ENCODE measurements at places on chromosomes 5 and 9.

DNA sequence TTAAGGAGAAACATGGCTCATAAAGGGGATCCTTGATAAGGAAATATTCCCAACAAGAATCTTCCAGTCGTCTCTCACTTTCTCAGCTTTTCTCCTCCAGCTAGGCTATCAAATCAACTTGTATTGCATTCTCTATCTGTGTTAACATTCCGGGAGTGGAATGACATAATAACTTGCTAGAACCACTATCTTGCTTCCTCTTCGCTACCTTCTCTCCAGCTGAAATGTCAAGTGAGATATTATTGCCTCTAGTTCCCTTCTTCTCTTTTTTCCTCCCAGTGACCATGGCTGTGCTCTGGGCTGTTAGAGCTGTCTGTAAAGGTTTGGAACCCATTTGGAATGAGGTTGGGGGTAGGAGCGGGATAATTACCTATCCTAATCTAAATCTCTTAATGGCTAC lies 1329.5 kb upstream of the WWC1 start:
- peak; percentile 37 for DNase-seq

GRCh38 chr5:136039202-136039601 lies 10.4 kb downstream of the TGFBI start:
- DNase-seq = no peak

GRCh38 chr9:98130576-98131228 lies 11.7 kb upstream of the TRIM14 start:
- no peak for DNase-seq

DNA sequence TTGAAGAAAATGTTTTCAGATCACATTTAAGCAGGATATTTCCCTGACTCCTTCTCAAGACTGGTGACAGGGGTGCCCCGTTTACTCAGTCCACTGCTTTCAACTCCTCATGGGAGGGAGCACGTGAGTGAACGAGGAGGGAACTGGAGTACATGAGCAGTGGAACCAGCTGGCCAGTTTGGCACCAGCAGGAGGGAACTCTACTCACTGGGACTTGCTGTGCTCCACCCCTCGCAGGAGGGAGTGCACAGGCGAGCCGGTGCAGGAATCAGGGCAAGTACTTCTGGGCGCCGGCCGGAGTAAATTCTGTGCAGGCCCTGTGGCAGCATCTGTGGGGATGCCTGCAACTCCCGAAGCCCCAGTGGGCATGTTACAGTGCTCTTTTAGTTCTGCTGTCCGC lies 1941.1 kb upstream of the C9orf72 start:
- DNase-seq = no peak

- no peak for DNase-seq
Observed at GRCh38 chr9:13778631-13779030, 499.1 kb upstream of the MPDZ start.

GRCh38 chr5:142861011-142861410 lies 90.8 kb downstream of the ARHGAP26 start:
- DNase-seq = peak; percentile 34

GRCh38 chr5:80576383-80576782 lies 6.3 kb upstream of the ANKRD34B start:
- no peak for DNase-seq

DNA sequence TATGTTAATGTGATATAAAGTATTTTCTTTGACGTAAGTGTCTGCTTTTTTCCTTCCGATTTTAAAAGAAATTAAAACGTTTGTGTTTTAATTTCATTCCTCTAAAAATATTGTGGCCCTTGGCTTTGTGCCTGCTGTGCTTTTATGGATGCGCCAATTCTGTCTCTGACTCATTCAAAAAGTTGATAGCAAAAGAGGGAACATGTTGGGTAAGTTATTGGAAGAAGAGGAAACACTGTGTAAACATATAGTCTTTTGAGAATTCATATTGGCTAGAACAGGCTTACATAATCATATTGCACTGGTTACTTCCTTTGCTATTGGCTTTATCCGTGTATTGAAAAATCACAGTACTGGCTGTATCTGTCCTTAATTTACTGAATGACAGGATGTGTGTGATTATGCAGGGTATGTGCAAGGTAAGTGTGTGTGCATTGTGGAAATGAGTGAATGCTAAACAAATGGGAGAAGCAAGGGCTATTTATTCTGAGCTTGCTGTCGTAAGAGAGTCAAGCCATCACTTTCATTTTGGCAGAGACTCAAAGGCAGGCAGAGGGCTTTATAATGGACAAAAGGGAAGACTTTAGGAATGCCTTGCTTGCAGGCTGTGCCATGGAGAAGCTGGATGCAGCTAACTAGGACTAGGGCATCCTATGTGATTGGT lies 67.8 kb downstream of the SGCD start:
- no peak for DNase-seq

DNA sequence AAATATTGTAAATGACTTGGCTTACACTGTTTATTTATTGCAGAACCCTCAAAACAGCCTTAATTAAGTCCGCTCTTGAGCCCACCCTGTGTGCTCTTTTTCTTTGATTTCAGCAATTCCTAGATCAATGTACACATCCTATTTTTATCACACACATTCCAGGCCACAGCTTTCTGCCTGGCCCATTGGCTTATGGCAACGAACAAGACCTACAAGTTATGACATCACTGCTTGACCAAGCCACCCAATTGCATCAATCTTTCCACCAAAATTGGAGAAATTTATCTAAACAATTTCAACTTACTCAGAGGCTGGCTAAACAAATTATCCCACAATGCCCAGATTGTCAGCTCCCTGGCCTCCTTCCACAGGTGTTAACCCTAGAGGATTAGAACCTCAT lies 158.4 kb downstream of the CPLANE1 start:
- no peak for DNase-seq

- no peak for DNase-seq
Observed at GRCh38 chr5:54663866-54664265, 146.3 kb downstream of the SNX18 start.

DNA sequence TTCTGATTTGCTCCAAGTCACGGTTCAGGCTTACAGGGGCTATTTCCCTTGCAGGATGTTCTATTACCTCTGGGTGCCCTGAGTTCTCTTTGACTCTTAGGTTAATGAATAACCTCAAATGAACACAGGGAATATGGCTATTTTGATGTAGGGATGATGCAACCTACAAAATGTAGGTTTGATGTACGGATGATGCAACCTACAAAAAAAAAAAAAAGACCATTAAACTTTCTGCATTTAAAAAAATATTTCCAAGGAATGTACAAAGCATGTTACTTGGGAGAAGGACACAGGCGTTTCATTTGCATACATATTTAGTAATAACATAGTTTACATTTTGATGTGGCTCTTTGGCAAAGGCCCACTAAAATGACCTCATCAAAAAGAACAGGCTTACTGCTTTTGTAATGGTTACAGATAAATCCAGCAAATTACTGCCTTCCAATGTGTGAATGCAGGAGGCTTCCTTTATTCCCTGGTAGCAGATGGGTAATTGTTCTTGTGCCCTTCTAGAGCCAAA lies 36.3 kb downstream of the ZNF474 start:
- DNase-seq = no peak

DNA sequence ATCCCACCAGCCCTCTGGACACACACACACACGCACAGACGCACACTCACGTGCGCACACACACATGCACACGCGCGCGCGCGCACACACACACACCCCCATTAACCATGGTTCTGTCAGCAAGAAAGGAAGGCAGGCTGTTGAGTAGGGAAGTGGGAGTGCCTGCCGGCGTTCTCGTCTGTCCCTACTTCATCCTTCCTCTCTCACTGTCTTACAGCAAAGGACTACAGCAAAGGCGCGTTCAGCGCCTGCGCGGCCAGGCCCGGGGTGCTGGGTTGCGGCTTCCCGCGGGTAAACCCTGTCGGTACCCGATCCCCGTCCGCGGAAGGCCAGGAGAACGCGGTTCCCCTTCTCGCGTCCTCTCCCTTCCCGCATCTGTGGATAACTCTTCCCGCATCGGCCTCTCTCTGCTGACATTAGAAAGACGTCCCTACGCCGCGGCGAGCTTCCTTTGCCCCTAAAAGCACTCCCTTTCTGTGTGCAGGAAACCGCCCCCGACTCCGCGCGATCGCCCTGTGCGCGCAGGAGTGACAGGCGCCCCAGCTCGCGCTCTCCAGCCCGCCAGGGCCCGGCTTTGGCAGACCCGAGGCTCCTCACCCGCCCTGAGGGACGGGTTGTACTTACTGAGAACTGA lies 219.2 kb downstream of the AGTPBP1 start:
- no peak for DNase-seq

GRCh38 chr5:69252437-69252836 lies 17.8 kb downstream of the CDK7 start:
- no peak for DNase-seq

DNA sequence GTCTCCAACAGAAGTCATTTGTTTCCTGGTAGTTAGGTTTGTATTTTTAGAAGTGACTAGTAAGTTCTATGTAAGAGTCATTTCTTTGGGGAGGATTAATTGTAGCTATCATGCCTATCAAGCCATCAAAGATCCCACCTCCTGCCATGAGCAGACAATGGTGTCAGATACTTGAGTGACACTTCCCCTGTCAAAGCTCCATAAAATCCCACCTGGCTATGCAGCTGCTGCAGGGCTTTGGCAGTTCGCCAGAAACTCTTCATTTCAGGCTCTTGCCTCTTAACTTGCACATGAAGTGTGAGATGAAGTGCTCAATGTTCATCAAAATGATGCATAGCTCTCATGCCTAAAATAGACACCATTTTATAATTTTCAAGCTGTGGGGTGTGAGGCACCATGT lies 312.1 kb downstream of the CDH12 start:
- DNase-seq = no peak

- peak; percentile 40 for DNase-seq
Observed at GRCh38 chr5:179732918-179733771, 523 bp downstream of the MAML1 start.

- no peak for DNase-seq
Observed at GRCh38 chr5:16544607-16545374, 72.0 kb downstream of the RETREG1 start.

GRCh38 chr5:53303105-53303504 lies 177.3 kb upstream of the FST start:
- peak; percentile 15 for DNase-seq

DNA sequence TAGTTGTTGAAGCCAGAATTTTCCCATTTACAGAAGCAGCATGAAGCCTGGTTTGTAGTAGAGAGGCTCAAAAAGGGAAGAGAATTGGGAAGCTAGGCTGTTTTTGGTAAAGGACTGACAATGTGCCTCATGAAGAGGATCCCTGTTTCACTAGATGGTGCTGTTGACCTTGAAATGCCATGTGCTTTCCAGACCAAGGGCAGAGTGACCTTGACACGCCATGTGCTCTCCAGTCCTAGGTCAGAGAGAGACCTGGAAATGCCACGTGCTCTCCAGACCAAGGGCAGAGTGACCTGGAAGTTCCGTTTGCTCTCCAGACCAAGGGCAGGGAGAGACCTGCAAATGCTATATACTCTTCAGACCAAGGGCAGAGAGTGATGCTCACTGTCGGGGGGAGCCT lies 32.0 kb downstream of the UNC13B start:
- peak; percentile 18 for DNase-seq

DNA sequence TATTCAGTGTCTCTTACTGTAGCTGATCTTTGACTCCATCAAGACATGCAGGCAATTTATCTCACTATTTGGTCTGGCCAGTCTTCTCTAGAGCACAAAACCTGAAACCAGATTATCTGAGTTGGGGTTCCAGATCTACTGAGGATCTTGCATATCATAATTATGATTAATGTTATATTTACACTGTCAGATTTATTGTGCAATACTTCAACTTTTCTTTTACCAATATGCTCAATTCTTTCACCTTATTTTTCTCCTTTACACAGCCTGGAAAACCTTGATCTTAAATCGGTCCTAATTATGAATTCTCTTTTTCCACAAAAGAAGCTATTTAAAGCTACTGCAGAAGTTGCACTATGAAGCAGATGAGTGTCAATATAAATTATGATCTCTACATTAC lies 140.1 kb downstream of the ST8SIA4 start:
- DNase-seq = no peak

GRCh38 chr9:37286530-37287175 lies 135.8 kb upstream of the GRHPR start:
- DNase-seq = no peak

Data from OCI-M1 (cell line).